Aorta (tissue), 5 donors: ENCODE measurements at places on chromosomes 1 and 21. TPM values are rescaled to one million over a fixed set of nuclear protein-coding genes. Genes with fewer than 3 reads are reported as not detected.

The GCSAML gene
- 0.81 TPM for total RNA-seq

The SEMA4A gene
- 20.0 TPM for total RNA-seq

GRCh38 chr1:247357781-247358211 lies 26.1 kb upstream of the ZNF496 start:
- DNase-seq = no peak

GRCh38 chr1:182253319-182253860 lies 138.2 kb downstream of the GLUL start:
- no peak for DNase-seq

The CSRP1 gene
- total RNA-seq = 599 TPM
